Activated T-cell treated with anti-CD3 and anti-CD28 coated beads for 4 hours (primary cell): ENCODE measurements at places on chromosomes 6 and 20.
A peak's percentile ranks its signal among the peaks of the same experiment; 100 is the strongest.

DNA sequence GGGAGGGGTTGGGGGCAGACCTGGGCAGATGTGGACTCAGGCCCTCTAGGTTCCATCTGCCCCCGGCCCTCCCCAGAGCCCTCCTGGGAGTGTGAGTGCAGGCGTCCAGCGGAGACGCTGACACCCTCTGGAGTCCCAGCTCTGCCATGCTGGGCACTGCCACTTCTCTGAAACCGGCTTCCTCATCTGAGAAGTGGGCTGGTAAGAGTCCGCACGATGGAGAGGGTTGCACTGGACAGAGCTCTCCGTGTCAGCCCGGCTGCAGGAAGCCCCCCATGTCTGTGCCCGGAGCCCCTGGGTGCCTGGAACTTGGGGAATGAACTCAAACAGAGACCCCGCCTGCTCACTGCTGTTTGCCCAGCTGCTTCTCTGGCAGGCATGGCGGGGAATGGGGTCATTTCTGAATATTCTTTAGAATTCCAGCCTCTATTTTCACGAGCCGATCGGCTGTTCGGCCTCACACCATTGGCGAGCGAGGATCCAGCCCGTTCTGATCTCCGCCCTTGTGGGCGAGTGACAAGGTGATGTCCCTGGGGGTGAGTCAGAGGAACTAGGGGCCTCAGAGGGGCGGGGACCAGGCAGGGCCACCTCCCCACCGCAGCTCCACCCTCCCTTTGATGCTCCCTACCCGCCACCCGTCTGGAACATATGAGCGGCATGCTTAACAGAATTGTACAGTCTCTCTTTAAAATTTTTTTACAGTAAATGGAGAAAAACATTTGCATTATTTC, 47.8 kb upstream of the GATA5 start:
- peak; percentile 57 for DNase-seq

DNA sequence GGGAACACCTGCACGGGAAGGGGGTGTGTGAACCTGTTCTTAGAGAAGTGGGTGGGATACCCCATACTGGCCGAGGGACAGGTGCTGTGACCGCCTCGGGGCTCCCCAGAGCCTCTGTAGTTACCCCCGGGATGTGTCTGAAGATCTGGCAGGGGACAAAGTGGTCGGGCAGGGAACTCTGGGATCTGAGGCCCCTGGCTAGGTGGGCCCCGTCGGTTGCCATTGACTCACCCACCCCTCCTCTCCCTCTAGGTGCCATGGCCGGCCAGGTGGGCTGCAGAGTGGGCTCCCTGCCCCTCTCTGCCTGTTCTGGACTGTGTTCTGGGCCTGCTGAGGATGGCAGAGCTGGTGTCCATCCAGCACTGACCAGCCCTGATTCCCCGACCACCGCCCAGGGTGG, 4.3 kb downstream of the BIRC7 start:
- no peak for DNase-seq

- no peak for DNase-seq
These were observed 79.8 kb upstream of the CD93 start for GRCh38 chr20:23165964-23166363.

- DNase-seq = no peak
These were observed 5.6 kb upstream of the BPIFA2 start for GRCh38 chr20:33162313-33162712.

- DNase-seq = no peak
These were observed 30.8 kb upstream of the PPP1R3G start for GRCh38 chr6:5054245-5054873.

DNA sequence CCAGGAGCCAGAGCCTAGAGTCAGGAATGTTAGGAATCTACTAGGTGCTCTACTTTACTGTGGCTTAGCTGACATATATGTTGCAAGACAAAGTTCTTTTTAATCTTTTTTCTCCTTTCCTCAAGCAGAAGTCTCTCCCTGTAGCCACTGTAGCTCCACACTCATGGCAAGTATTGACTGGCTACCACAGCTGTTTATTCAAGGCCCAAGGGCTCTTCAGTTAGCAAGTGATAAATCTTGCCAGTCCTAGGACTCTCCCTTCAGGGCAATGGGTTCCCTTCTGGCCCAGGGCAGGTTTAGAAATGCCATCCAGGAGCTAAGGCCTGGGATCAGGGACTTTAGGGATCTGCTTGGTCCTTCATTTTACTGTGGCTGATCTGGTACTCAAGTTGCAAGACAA, 82.0 kb upstream of the TNFRSF21 start:
- no peak for DNase-seq

GRCh38 chr6:36546308-36546919, 865 bp downstream of the STK38 start:
- DNase-seq = peak; percentile 10

GRCh38 chr6:111185954-111186353, 98.7 kb downstream of the SLC16A10 start:
- DNase-seq = no peak

DNA sequence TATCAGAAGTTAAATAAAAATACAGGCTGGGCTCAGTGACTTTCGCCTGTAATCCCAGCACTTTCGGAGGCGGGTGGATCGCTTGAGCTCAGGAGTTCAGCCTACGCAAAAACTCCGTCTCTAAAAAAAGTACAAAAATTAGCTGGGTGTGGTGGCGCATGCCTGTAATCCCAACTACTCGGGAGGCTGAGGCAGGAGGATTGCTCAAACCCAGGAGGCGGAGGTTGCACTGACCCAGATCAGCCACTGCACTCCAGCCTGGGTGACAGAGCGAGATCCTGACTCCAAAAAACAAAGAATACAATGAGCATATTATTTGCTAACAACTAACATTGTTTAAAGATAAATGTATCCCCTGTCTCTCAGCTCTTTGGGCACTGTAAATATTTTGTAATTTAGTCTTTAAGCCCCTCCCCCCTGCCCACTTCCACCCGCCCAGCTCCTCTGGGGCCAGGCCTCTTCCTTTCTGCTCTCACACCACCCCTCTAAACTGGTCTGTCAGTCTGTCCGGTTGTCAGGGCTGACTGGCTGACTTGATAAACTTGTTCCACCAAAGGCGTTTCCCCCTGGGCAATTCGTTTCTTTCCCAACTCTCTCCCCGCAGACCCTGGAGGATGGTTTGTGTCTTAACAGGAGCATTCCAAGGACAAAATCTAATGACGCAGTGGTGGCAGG, 62.4 kb upstream of the QKI start:
- no peak for DNase-seq

DNA sequence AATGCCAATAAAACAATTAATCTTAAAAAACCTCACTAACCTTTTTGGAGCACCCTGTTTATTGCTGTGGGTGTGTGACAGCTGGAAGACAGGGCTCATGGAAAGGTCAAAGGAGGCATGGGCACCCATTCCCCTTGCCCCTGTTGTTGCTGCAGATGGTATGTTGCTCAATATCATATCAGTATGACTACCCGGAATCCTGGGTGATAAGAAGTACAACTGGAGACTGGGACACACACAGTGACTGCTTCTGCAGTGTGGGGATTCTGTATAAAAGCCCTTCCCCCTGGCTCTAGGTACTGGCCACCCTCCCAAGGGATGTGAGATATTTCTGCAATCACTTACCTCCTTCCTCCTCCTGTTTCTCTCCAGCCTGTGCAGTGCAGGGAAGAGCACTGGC, 47.3 kb upstream of the IL20RA start:
- DNase-seq = no peak

- DNase-seq = no peak
These were observed 203.4 kb upstream of the STXBP5 start for GRCh38 chr6:147000545-147001488.

GRCh38 chr20:16003310-16003709, 569.9 kb downstream of the KIF16B start:
- DNase-seq = no peak

GRCh38 chr6:69643688-69644087, 153.1 kb downstream of the LMBRD1 start:
- DNase-seq = no peak

- DNase-seq = no peak
These were observed 108.0 kb downstream of the SYNDIG1 start for GRCh38 chr20:24577271-24577909.

DNA sequence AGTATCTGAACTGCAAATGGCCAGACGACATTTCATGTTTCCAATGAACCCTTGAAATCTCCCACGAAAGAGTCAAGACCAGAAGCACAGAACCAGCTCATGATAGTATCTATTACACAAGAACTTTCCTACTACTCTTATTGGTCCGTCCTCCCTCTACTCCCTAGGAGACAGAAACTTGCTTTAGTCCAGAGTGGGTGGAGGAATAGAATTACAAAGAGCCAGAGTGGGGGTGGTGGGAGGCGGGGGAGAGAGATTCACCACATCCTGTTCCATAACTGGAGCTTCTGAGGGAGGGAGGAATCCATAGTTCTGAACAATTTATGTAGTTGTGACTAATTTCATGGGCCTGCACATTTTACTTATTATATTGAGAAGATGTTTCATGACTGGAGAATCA, 18.5 kb upstream of the WFDC10A start:
- no peak for DNase-seq

- no peak for DNase-seq
These were observed 95.2 kb downstream of the TFAP2C start for GRCh38 chr20:56724241-56724757.

DNA sequence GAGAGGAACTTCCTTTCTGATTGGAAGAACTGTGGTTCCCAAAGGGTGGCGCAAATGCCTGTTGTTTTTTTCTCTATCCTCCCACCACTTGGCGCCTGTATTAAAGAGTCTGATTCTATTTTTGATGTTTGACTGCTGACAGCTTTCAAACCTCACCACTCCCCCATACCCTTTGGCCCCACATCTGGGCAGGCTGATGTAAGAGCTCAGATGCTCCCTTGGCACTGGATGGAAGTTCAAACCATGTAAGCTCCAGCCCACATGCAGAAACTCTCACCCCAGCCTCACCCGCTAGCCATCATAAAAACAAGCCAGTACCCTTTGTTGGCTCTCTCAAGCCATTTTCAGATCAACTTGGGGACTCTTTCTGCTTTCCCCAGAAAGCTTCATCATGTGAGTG, 20.0 kb upstream of the TMEM14A start:
- no peak for DNase-seq

GRCh38 chr6:152721956-152722355, 24.3 kb downstream of the MYCT1 start:
- DNase-seq = no peak

GRCh38 chr6:41557335-41557734, 11.2 kb downstream of the FOXP4 start:
- no peak for DNase-seq

DNA sequence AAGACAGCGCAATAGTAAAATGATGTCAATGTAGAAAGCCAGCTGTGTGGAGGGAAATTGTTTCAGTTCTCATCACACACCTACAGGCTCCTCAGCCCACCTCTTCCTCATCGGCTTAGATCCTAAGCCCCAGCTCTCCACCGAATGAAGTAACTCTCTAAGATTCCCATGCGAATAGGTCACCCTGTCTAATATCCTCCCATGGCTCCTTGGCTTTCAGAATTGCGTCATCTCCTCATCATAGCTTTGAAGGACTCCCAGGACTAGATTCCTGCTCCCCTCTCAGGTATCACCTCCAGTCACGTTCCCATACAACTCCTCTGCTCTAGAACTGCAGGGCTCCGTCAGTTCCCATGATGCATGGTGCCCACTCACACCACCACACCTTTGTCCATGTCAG, 16.2 kb upstream of the SLC22A16 start:
- DNase-seq = no peak

- no peak for DNase-seq
These were observed 416.5 kb downstream of the BCKDHB start for GRCh38 chr6:80523010-80523409.

GRCh38 chr6:92541448-92542060, 877.8 kb downstream of the EPHA7 start:
- DNase-seq = no peak

- no peak for DNase-seq
These were observed 43.4 kb upstream of the RNF144B start for GRCh38 chr6:18343741-18344140.

DNA sequence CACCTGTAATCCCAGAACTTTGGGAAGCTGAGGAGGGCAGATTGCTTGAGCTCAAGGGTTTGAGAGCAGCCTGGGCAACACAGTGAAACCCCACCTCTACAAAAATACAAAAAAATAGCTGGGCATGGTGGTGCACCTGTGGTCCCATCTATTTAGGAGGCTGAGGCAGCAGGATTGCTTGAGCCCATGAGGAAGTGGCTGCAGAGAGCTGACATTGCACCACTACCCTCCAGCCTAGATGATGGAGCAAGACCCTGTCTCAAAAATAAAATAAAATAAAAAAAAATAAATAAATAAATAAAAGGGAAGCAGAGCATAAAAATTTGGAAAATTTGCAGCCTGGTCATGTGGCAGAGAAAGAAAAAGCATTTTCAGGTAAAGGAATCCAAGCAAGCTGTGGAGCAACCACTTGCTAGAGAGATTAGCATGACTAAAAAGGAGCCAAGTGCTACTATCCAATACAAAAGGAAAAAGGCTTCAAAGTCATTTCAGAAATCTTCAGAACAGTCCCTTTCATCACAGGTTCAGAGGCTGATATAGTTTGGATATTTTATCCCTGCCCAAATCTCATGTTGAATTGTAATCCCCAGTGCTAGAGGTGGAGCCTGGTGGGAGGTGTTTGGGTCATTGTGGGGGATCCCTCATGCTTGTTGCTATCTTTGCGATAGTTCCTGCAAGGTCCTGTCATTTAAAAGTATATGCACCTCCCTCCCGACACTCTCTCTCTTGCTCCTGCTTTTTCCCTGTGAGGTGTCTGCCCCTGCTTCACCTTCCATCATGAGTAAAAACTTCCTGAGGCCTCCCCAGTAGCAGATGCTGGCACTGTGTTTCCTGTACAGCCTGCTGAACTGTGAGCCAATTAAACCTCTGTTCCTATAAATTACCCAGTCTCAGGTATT, 11.2 kb upstream of the TTK start:
- no peak for DNase-seq

- no peak for DNase-seq
These were observed 477.5 kb downstream of the PRKN start for GRCh38 chr6:162249907-162250642.

- no peak for DNase-seq
These were observed 764 bp downstream of the BAG6 start for GRCh38 chr6:31651602-31652191.

DNA sequence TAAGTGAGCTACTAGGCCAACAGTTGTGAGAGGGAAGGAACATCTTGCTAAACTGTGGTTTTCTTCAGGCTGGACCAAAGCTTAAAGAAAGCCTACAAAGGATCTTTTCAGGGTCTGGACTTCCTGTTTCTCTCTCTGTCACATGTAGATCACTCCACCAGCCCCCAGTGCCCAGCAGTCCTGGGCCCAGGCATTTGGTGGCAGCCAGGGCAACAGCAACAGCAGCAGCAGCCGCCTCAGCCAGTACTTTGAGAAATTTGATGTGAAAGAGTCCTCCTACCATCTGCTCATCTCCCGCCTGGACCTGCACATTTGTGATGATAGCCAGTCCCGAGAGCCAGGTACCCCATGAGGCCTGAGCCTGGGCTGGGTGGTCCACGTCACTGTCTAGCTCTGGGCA, 44.1 kb downstream of the BLTP3A start:
- DNase-seq = no peak
